ENCODE measurements at places on chromosomes 11 and 22.

DNA sequence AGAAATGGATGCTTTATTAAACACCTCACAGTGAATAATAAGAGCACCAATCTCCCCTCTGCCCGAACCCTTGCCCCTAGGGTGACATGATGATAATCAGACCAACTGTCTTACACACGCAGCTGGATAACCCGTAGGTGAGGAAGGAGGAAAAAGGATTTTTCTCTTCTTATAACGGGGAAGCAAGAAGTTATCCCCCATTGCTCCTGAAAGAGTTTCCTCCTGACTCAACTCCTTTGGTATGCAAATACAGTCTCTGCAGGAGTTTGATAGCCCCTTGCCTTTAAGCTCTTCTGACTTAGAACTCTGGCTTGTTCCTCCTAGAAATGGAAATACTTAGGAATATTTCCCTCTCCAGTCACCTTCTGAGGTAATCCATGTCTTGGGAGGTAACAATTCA lies 455.8 kb downstream of the TMEM135 start:
- DNase-seq: no peak

DNA sequence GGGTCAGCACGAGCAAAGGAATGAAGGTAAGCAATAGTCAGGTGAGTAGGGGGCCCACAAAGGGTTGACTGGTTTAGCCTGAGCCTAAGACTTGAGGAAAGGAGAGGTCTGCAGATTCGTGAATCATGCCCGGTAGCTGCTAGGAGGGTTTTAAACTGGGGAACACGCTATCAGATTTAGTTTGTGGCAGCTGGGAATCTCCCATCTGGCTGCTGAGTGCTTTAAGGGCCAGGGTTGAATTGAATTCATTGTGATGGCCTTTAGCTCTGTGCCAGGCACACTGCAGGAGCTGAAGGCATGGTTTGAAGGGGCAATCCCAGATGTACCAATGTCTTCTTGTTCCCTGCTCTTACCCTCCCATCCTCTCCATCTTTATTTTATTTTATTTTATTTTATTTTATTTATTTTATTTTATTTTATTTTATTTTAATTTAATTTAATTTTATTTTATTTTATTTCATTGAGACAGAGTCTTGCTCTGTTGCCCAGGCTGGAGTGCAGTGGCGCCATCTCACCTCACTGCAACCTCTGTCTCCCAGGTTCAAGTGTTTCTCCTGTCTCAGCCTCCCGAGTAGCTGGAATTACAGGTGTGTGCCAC lies 1.9 kb upstream of the NECTIN1 start:
- DNase-seq: no peak

DNA sequence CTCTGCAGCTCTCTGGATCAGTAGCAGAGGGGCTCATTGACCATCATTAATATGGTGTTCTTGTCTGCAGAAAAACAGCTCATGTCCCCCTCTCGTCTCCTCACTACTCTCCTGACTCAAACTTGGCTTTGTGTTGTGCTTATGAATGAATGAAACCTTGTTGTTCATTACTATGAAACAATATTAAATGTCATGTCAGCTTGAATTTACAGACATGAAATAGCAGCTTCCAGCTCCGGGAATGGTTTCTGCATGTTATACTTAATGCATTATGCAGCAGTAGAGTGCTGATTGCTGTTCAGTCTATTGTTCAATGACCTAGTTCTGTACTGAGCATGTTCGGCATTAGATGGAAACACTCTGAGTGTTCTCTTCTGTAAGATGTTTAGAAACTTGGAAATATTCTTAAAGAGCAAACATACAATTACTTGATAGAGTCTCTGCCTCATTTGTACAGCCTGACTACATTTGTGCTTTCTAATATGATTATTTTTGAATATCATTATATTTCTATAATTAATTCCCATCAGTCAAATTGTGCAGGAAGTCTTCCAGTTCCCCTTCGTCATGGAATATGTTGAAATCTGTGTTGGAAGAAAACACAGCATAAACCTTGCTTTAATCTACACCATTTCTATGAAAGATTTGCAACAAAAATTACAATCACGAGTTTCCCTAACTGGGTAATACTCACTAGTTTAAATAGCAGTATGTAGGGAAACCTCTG lies 340.4 kb downstream of the SOX6 start:
- DNase-seq: no peak

- no peak for DNase-seq
Observed at GRCh38 chr11:108286370-108286769, 63.5 kb downstream of the ATM start.

GRCh38 chr11:47083913-47084312 lies 92.8 kb downstream of the ARFGAP2 start:
- no peak for DNase-seq

DNA sequence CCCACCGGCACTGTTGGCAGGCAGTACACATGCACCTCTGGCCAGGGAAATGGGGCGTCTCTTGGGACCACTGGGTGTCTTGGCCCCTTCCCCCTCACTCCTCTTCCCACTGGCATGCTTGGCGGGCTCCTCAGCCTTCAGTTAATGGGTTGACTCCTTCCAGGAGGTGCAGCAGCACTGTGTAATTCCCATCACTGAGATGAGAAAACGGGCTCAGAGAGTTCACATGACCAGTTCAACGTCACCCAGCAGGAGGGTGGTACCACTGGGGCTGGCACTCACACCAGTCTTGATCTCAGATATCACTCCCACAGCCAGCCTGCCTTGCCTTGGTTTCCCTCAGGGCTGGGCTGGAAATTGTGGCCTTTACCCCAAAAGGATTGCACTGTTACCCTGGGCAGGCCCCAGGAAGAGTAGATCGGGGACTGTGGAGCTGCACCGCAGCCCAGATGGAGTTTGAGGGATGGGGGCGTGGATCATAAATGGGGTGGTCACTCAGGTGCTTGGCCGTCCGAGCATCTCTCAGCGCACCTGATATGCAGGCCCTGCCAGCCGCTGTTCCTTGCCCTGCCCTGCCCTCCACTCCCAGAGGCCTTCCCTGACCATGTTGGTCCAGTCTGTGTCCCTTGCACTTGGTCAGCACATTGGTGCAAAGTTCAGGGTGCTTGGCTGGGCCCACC lies 16.9 kb downstream of the CAPN5 start:
- DNase-seq: no peak

DNA sequence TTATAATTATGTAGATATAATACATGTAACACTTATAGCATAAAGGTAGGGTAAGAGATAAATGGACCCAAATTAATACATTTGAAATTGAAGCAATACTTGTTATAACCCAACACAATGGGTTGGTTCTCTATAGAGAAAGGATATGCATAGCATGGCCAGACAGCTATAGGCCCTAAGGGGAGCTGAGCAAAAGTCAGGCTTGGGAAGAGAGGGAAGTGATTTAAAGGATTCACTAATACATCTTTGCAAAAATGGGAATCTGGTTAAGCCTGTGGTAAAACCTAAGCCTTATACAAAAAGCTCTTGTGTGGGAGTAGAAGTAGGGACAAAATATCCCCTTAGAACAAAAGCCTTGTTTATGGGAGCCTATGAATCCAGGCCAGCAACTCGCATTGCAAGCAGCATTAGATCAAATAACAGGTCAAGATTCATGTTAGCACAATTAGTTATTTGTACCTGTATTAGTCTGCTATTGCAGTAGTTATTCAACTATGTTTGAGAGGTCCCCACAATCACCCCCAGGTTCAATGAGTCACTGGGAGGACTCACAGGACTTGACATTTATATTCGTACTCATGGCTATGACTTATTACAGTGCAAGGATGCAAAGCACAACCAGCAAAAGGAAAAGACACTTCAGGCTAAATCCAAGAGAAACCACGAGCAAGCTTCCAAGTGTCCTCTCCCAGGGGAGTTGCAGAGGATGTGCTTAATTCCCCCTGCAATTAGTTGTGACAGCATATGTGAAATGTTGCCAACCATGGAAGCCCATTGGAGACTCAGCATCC lies 144.7 kb upstream of the LMO1 start:
- DNase-seq: no peak

- DNase-seq: no peak
Observed at GRCh38 chr11:96964661-96965060, 574.8 kb downstream of the JRKL start.

DNA sequence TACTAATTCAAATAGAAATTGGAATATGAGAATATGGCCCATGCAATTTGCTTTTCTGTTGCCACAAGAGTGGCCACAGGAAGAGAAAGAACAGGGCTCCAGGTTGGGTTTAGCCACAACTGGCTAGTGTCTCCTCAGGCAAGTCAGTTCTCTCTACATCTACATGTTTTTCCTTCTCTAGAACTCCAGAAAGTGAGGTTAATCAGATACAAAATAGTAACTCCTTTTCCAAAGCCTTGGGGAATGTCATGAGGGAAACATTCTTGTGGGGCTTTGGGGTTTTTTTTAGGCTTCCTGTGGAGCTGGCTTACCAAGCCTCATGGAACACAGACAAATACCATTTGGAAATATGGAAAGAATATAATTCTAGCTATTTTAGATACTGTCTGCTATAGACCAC lies 161.6 kb downstream of the NAV2 start:
- no peak for DNase-seq

GRCh38 chr11:117281159-117281558 lies 10.0 kb upstream of the BACE1-AS start:
- DNase-seq: no peak

- no peak for DNase-seq
Observed at GRCh38 chr11:19738124-19738523, 25.5 kb downstream of the NAV2 start.

DNA sequence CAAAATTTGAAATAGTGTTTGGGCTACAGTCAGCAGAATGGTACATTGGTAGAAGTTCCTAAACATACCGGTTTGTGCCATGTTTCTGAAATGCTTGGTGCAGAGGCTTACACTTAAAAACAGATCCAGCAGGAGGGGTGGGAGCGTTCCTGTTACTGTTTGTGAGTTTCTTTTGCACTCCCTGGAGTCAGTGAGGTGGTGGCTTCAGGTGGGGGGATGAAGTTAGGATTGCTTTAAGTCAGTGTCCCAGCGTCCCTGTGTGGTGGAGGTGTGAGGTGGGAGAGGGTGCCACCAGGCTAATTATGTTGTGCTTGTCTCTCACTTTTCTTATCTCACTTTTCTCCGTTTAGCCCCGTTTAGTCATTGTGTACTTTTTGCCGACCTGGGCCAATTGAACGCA lies 9.7 kb downstream of the TNRC6B start:
- DNase-seq: no peak

DNA sequence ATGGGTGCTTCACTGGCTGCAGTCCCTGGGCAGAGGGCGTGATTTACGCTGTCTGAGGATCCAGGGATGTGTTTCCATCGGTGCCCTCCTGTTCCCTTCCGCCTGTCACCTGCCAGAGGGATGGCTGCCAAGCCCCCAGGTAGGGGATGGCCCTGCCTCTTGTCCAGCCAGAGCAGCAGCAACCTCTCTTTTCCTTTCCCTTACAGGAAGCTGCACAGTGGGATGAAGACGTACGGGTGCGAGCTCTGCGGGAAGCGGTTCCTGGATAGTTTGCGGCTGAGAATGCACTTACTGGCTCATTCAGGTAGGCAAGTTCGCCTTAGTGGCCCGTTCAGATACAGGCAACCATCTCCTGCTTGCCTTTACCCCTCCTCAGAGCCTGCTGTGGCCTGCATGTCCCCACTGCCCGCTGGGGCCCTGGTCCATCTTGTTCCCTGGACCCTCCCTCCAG lies 96.6 kb downstream of the ZBTB16 start:
- DNase-seq: no peak

- no peak for DNase-seq
Observed at GRCh38 chr22:35708917-35709316, 8.8 kb upstream of the APOL5 start.

DNA sequence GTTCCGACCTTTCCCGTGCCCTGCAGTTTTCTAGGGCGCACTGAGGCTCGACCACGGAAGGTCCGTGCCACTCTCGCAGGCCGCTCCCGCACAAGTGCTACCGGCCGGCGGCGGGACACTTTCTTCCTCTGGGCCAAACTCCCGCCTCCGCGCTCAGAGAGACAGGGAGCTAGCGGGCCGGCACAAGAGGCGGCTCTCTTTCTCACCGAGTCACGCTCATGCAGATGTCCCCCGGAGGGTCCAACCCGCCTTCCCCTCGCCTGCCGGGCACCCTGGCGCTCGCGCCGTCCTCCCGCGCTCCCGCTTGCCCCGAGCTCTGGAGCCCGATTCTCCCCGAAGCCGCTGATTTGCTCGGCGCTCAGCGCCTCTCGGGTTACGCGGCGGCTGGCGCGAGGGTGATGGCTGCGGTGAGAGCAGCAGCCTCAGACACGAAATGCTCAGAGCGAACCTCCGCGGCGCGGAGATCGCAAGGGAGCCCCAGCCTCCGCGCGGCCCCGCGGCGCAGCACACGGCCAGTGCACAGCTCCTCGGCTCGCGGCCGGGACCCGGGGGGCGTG lies 1.0 kb downstream of the LMO1 start:
- DNase-seq: no peak

DNA sequence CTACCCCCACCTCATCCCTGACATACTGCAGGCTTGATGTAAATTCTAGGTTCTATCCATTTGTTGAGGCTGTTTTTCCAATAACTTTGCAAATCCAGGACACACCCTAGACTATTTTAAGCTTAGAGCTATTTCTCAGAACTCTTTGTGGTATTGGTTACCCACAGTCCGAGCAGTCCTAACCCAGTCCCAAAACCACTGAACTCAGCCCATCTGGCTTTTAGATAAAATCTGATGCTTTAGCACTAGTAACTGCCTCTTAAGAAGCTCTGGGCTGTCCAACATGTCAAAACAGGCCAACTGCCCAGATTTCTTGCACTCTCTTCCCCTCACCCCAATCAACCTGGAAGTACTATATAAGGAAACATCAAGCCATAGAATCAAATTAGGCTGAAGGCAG lies 344.4 kb upstream of the CADM1 start:
- DNase-seq: no peak

- DNase-seq: no peak
Observed at GRCh38 chr22:25153961-25154666, 45.5 kb upstream of the CRYBB3 start.
